ENCODE measurements at places on chromosomes 1 and 21.

DNA sequence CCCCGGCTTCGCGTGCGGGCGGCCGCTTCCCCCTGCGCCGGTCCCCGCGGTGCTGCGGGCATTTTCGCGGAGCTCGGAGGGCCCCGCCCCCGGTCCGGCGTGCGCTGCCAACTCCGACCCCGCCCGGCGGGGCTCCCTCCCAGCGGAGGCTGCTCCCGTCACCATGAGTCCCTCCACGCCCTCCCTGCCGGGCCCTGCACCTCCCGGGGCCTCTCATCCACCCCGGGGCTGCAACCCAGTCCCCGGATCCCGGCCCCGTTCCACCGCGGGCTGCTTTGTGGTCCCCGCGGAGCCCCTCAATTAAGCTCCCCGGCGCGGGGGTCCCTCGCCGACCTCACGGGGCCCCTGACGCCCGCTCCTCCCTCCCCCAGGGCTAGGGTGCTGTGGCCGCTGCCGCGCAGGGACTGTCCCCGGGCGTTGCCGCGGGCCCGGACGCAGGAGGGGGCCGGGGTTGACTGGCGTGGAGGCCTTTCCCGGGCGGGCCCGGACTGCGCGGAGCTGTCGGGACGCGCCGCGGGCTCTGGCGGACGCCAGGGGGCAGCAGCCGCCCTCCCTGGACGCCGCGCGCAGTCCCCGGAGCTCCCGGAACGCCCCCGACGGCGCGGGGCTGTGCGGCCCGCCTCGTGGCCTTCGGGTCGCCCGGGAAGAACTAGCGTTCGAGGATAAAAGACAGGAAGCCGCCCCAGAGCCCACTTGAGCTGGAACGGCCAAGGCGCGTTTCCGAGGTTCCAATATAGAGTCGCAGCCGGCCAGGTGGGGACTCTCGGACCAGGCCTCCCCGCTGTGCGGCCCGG lies 159.2 kb downstream of the RUNX1 start:
- DNase-seq, result peak; percentile 68

GRCh38 chr21:46661642-46662366 lies 26.3 kb downstream of the PRMT2 start:
- DNase-seq, result no peak

DNA sequence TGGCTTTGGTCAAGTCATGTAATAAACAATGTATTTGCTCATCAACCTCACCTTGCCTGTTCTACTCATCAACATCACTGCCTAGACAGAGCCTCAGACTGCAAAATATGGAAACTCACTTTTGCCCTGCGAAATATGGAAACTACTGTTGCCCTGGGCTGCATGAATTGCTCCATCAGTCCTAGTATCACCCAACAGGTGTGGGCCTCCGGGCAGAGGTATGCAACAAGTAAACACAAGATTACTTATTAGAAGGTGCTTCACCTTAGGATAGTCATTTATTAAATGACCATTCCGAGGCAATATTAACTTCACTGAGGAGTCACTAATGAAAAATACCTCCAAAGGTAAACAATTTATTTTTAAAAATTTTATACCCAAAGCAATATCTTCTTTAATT lies 286.7 kb downstream of the BACH1 start:
- no peak for DNase-seq

- no peak for DNase-seq
Measured at GRCh38 chr21:26719750-26720149, 125.5 kb downstream of the ADAMTS1 start.

DNA sequence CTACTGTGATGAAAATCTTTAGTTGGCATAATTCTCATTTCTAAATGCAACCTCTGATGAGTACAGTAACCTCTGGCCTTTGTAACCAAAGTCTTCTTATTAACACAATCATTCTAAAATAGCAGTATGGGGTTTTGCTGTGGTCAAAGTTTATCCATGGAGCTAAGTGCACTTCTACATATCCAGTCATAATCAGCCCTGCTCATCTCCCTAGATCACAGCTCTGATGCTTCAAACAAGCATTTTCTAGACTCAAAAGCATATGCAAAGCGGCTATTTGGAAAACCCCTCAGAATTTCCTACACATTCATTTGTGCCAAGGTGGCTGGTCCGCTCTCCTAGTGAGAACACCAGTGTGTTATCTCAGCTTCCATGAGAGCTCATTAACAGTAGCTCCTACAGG lies 418.6 kb downstream of the MRPL39 start:
- DNase-seq, result no peak

DNA sequence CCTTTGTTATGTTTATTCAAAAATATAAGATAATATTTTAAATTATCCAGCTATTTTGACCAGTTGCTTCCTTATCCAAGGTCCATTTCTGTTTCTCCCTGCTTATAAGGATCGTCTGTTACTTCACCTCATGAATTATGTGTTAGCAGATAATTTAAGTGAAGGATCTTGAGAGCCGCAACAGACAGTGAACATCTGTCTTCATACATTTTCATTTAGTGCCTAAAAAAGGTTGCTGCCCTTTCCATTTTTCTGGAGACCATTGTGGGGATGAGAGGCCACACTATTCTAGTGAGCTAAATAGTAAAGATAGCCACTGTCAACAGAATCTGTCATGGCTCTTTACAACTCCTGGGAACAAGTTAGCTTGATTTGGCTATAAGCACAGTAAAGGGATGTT lies 154.0 kb downstream of the CLEC20A start:
- no peak for DNase-seq

DNA sequence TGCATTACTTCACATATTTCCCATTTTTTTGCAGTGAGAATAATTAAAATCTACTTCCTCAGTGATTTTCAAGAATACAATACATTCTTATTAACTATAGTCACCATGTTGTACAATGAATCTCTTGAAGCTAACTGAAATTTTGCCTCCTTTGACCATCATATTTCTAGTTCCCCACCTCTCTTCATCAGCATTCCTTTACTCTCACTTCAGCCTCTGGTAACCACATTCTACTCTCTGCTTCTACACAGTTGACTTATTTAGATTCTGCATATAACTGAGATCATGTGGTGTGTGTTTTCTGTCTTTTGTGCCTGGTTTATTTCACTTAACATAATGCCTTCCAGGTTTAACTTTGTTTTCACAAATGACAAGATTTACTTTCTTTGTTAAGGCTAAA lies 304.4 kb upstream of the LYPLAL1 start:
- no peak for DNase-seq

DNA sequence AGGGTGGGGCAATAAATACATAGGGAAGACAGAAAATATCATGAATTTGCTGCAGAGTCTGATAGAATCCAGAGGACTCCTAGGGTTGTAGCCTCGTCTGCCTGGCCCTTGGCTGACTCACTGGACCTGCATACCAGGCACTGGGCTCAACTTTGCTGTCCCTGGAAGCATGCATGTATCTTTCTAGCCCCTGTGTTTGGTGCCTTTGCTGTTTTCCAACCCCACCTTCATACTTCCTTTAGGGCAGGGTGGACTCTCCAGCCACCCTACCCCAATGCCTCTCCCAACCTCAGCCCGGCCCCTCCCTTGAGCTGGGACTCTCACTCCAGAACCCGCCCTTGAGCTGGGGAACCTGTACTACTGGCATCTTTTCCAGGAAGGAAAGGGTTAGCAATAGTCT lies 1.2 kb downstream of the RAB25 start:
- DNase-seq, result no peak

GRCh38 chr1:209893751-209894150 lies 44.3 kb upstream of the SYT14 start:
- no peak for DNase-seq

GRCh38 chr1:246803373-246803772 lies 79.2 kb downstream of the SCCPDH start:
- DNase-seq, result no peak

GRCh38 chr1:24903955-24904730 lies 25.9 kb downstream of the RUNX3 start:
- DNase-seq, result no peak

DNA sequence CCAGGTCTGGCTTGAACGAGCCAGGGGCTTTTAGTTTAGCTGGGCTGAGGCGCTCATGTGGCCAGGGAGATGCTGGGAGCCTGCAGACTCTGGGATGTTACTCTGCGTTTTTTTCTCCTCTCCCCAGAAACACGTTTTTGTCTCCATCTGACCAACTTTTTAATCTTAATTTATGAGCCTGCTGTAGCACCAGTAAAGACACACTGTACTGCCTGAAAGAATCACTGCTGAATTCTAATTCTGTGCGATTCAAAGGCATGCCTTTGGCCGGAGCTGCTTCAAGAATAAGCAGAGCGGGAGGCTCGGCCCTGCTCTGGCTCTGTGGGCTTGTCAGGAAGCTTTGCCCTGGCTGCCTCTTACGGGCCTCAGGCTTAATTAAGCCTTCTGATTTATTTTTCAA lies 129.5 kb downstream of the CAMTA1 start:
- no peak for DNase-seq

DNA sequence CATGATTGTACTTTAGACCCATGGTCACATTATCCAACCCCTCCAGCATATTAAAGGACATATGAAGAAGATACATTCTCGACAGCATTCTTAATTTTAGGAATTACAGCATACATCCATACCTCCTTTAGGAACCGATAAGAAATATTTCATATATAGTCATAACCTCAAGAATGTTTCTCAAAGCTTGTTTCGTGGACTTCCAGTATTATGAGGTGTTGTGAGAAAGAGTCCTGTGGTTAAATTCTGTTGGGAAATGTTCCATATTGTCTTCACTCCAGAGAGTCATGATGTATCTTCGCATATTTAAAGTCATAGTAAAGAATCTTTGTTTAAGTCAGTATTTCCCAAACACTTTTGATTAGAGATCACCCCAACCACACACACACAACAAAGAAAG lies 321.0 kb upstream of the SNX7 start:
- DNase-seq, result no peak

- DNase-seq, result no peak
Measured at GRCh38 chr1:27267153-27267552, 32.7 kb downstream of the WDTC1 start.

- DNase-seq, result no peak
Measured at GRCh38 chr21:45455674-45456583, 51.0 kb downstream of the COL18A1 start.

DNA sequence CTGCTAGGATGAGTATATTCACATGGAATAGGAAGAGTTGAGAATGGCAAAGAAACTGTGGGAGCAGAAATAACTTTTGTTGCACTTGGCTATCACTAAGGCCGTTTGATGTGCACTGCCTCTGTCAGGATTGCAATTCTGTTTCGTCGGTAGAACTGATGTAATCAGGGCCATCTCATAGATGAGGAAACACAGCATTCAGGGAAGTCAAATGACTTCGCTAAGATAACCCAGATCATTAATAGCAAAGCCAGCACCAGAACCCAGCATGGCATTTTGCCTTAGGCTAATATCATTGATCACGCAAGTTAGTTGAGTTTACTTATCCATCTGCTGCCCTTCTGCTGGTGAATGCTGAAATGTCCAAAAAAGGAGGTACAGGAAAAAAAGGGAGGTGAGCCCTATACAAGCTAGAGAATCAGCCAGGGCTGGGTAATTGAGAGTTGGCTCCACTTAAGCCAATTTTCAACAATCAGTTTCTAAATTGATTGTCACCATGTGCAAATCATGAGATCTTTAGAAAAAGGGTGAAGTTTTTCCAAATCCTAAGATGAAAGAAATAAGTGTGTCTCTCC lies 7.6 kb downstream of the RASSF5 start:
- DNase-seq, result no peak

DNA sequence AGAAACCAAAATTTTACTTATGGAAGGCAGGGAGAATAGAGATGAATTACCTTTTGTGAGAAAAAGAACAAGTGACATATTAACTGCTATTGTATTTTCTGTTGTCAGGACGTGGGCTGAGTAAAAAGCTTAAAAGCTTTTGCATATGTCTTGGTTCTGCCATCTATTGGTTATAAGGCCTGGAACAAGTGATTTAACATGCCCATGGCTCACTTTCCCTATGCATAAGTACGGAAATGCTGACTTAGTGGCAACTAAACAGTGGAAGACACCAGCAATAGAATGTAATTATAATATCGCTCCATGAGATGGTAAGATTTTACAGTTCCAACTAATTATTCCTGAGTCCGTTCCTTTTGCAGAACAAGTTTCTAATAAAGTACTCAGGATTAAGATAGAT lies 6.7 kb upstream of the CTSS start:
- DNase-seq, result no peak

GRCh38 chr1:175390522-175391254 lies 198.1 kb upstream of the KIAA0040 start:
- no peak for DNase-seq
